KBM-7 (cell line): ENCODE measurements at places on chromosomes 3 and 15.

DNA sequence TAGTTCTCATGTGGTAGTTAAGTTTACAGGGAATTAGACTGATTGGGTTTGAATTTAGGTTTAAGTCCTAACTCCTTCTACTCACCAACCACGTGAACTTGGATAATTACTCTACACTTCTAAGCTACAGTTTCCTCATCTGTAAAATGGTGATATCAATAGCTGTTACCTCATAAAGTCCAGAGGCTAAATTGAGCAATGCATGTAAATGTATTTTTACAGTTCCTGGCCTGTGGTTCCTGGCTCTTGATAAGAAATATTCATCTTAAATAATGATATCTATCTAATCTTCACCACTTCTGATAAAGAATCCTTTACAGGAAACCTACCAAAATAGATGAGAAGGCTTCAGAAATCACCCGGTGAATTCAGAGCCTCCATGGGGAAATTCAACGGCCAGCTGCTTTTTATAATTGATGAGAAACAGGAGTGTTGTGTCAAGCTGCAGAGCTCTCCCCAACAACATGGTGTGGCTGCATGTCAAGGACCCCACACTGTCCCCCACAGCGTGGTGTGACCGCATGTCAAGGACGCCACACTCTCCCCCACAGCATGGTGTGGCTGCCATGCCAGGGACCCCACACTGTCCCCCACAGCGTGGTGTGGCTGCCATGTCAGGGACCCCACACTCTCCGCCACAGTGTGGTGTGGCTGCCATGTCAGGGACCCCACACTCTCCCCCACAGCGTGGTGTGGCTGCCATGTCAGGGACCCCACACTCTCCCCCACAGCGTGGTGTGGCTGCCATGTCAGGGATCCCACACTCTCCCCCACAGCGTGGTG, 80.8 kb upstream of the PEX5L start:
- DNase-seq: no peak

DNA sequence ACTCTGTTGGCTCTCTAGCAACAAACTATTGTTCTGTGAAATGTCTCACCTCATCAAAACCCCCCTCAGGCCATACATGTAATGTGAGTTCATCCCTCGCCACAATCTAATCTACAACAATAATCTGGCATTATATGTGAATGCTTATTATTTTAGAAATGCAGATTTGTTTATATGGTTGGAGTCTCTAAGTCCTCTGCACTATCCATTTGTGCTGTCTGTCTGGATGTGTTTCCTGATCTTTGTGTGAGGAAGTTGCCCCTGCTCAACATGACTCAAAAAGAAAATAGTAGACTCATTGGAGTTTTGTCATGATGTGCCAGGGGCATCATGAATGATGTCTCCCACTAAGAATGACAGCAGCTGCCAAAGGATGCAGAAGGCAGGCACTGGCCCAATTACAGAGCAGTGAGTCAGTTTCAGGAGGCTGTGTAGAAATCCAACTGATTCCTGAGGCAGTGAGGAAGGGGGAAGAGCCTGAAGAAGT, 161.6 kb upstream of the PDZRN3 start:
- no peak for DNase-seq

- DNase-seq: no peak
These were observed 361.4 kb upstream of the TRIM42 start for GRCh38 chr3:140316466-140316865.

GRCh38 chr3:150970665-150971324, 1.7 kb downstream of the CLRN1 start:
- DNase-seq: no peak
